ENCODE measurements at places on chromosomes 3 and 15.
A peak's percentile ranks its signal among the peaks of the same experiment; 100 is the strongest.

GRCh38 chr3:64792445-64792844, 104.6 kb upstream of the ADAMTS9 start:
- no peak for DNase-seq

DNA sequence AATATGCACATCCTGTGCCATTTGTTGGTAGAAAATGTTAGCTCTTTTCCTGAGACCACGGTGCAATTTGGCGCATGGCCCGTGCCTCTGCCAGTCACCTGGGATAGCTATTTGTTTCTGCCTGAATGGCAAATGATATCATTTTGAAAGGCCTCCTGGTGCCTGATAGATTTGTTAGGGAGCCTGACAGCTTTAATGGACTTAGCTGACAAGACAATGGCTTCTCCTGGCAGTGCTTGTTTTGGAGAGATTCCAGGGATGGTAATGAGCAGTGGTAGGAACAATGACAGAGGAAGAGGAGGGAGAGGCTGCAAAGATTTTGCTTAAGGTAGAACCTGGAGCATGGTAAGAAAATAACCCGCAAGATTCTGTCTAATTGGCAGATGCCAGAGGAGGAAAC, 268.5 kb downstream of the CLSTN2 start:
- DNase-seq, result no peak

GRCh38 chr3:172984914-172985313, 156.1 kb downstream of the SPATA16 start:
- no peak for DNase-seq

GRCh38 chr3:179732661-179733348, 80.0 kb downstream of the USP13 start:
- DNase-seq, result no peak

DNA sequence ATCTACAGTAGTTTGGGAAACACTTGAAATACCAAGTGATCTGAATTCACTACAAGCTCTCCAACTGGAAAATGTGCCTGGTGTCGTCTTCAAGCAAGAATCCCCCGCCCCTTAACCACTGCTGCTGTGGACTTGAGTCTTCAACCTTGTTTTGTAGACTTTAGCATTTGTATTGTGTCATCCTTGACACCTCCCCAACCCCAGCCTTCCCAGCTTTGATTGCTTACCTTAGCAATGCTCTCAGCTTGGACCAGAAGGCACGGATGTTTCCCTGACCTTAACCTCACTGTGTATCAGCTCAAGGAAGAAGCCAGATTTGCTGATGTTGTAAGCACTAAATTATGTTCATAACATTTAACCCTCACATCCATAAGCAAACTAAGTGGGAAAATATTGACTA, 146.4 kb downstream of the IGF1R start:
- DNase-seq, result no peak

DNA sequence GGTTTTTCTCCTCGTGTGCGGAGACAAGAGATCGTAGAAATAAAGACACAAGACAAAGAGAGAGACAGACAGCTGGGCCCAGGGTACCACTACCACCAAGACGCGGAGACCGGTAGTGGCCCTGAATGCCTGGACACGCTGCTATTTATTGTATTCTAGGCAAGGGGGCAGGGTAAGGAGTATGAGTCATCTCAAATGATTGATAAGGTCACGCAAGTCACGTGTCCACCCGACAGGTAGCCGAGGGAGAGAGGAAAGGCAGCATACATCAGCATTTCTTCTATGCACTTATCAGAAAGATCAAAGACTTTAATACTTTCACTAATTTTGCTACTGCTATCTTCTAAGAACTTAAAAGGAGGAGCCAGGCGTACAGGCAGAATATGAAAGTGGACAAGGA, 28.2 kb downstream of the MYL3 start:
- no peak for DNase-seq

GRCh38 chr3:152317956-152318355, 49.2 kb downstream of the MBNL1 start:
- DNase-seq, result no peak

- DNase-seq, result no peak
Observed at GRCh38 chr15:42119446-42119760, 25.0 kb upstream of the PLA2G4D start.

GRCh38 chr3:140006331-140006730, 71.3 kb downstream of the CLSTN2 start:
- no peak for DNase-seq

GRCh38 chr3:142418926-142419592, 28.8 kb downstream of the XRN1 start:
- DNase-seq, result no peak

DNA sequence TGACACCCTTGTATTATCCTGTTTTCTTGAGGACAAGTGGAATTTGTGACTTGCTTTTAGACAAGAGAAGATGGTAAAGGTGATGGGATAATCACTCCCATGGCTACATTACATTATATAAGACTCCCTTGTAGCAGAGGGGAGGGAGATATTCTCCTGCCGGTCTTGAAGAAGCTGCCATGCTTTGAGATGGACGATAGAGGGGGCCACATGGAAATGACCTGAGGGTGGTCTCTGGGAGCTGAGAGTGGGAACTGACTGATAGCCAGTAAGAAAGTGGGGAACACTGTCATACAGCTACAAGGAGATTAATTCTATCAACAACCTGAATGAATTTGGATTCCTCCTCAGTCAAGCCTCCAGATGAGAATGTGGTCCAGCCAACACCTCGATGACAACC, 540.1 kb downstream of the NTRK3 start:
- DNase-seq, result no peak

- DNase-seq, result peak; percentile 55
Observed at GRCh38 chr3:57952208-57952631, 56.0 kb upstream of the FLNB start.

GRCh38 chr15:100716456-100717085, 114.2 kb downstream of the ASB7 start:
- no peak for DNase-seq

- DNase-seq, result no peak
Observed at GRCh38 chr15:51366920-51367319, 25.5 kb downstream of the GLDN start.

All from putamen (tissue), 1 donor.